ENCODE measurements at places on chromosomes 7 and 10.

DNA sequence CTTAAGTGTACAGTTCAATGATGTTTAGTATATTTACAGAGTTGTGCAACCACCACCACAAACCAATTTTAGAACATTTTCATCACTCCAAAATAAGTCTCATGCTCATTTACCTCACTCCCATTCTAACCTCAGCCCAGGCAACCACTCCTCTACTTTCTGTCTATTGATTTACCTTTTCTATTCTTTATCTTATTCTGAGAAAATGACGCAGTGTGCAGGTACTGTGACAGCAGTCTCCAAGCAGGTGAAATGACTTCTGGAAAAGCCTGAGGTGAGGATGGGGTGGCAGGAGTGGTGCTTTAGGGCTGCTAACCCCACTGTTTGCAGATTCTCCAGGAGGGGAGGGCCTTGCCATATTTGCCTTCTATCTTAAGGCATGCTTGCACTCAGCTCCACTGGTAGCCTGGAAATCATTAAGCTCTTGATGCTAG is 39.5 kb downstream of the GARS1 start:
- DNase-seq: no peak

DNA sequence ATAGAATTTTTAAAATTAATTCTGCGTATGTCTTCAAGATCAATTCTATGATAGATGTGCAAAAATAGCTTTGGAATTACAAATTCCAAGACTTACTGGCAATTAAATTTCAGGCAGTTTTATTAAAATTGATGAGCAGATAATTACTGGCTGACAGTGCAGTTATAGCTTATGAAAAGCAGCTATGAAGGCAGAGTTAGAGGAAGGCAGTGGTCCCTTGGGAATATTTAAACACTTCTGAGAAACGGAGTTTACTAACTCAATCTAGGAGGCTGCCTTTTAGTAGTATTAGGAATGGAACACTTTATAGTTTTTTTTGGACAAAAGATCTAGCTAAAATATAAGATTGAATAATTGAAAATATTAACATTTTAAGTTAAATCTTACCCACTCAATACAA is 70.8 kb downstream of the CFTR start:
- DNase-seq: no peak

DNA sequence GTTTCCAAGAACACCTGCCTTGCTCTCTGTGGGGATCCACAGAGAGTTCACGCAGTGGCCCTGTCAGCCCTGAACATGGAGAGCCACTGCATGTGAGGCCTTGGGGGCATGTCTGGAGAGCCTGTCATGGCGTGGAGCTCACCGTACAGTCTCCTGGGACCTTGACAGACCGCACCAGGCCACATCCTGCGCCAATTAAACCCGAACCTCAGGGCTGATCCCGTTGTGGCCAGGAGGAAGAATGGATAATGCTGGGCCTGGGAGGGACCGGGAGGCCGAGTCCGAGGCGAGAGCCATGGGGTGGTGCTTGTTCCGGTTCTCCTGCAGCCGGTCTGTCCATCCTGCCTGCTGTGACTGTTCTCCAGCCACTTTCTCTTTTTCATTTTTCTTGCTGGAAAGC is 68.7 kb downstream of the DNAJB6 start:
- DNase-seq: no peak

GRCh38 chr7:99111591-99111990 is 32.3 kb downstream of the SMURF1 start:
- no peak for DNase-seq

DNA sequence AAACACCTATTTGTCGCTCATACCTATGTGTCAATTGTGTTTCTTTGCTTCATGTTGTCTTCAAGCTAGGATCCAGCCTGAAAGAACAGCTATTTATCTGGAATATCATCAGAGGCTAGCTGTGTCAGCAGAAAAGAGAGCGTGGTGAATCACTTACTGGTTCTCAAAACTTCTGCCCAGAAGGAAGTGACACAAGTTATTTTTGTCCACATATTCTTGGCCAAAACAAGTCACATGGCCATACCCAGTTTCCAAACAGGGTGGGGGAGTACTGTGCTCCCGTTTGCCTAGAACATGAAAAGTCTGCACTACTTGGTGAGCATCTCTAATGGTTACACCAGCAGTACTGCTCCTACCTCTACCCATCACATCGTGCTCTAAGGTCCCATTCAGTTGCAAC is 160.9 kb upstream of the CSTF2T start:
- DNase-seq: peak; percentile 18

DNA sequence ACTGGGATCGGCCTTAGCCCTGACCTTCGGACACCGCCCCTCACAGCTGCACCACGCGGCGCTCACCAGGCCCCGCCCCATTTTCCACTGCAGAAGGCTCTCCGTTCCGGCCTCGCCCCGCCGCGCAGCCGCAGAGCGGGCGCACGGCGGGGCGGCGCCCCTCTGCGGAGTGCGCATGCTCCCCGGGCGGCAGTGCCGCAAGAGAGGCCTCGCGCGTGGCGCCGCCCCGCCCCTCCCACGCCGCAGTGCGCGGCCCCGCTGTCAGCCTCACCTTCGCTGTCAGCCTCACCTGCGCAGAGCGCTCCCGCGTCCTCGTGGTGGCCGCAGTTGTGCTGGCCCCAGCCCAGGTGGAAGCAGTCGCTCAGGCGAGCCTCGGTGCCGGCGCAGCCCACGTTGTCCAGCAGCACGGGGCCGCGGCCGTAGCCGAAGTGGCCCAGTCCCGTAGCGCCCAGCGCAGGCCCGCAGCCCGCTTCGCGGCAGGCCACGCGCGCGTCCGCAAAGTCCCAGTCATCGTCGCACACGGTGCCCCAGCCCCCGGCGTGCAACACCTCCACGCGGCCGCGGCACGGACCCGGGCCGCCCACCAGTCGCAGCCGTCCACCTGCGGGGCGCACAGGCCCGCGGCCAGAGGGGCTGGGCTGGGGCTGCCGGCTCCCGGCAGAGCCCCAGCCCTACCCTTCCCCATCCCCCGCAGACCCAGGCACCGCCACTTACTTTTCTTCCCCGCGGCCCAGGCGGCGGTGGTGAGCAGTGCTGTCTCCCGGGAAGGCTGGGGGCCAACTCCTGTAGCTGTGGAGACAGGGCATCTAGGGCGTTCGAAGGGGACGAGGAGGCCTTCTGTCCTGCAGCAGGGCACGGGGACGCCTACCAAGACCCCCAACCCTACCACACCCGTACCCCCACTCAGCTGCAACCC is 16.1 kb downstream of the SSC4D start:
- DNase-seq: peak; percentile 93

- DNase-seq: no peak
These were observed 9.8 kb downstream of the ALOX5 start for GRCh38 chr10:45383682-45384330.

DNA sequence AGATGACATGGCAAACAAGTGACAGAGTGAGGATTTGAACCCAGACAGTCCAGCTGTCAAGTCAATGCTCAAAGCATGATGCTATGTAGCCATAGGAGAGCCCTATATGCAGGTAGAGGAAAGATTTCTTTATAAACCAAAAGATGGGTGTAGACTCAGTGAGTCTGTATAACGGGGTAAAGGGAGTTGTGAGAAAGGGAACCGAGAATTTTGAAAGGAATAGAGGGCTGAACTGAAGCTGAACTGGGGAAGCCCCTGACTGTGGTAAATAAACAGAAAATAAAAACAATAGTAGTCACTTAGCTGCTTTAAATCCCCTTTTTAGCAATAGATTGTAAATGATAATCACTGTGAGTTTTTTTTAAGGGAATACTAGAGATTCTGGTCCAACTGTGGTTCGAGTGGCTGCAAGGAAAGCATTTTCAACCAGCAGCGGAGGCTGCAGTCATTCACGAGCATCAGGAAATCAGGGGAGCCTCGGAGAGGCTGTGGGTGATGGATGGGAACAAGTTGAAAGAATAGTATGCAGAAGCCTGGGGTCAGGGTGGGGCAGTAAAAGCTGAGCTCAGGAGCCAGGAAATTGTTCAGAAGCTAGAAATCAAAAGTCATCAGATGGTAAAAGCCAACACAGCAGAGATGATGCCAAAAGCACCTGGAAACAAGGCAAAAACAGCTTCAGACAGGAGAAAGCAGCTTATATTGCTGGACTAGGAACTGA is 393.5 kb downstream of the GFRA1 start:
- no peak for DNase-seq

DNA sequence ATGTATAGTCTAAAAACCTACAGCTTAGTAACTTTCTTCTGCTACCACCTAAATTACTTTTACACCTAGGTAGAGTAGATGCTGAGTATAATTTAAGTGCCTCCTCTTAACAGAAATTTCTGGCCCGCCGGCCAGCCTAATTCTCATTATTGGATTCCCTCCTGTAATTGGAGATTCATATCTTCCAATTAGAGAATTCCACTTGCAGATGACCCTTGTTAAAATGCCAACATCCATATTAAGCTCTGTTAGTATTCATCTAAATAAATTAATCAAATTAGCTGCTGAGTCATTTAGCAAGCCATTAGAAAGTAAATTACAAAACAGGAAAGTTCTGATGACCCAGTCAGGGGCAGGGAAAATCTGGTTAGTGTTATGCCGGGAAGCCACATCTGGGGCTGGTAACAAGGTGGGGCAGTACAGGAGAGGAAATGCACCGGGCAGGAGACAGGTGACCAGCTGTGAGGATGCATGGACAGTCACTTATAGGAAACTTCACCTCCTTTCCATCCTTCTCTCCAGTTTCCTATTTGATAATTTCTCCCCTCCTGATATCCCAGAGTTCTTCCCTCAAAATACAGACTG is 82.8 kb downstream of the ORC5 start:
- DNase-seq: no peak

- no peak for DNase-seq
These were observed 533 bp upstream of the NKX6-2 start for GRCh38 chr10:132786476-132786883.

DNA sequence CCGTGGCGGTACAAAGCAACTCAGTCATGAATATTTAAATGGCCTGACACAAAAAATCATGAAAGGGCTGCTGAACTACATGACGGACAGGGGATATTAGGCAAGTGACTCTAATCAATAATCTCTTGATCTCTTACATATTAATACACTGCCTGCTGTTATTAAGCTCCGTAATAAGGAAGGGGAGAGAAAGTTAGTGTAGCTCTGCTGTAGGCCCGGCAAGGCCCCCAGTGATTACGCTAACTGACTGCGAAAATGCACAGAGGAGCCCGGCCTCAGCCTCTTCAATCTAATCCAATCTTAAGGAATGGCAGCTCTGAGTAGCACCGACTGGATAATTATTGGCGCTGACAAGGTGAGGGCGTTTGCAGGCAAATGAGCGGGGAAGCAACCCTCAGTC is 583.5 kb upstream of the MKI67 start:
- no peak for DNase-seq

GRCh38 chr10:550665-551372 is 138.6 kb downstream of the DIP2C start:
- DNase-seq: no peak

DNA sequence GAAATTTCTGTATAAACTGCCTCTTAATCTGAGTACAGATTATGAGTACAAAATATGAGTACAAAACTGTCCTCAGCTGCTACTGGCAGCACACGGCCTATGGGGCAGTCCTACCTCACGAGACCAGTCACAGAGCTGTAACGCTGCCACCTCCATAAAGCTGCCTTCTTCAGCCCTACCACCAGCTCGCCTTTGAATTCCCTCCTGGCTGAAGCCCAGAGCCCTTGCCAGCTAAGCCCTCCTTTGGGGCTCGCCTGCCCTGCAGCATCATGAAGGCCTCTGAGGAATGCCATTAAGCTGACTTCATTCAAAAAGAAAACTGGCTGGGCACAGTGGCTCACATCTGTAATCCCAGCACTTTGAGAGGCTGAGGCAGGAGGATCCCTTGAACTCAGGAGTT is 180.0 kb upstream of the SH2B2 start:
- no peak for DNase-seq

DNA sequence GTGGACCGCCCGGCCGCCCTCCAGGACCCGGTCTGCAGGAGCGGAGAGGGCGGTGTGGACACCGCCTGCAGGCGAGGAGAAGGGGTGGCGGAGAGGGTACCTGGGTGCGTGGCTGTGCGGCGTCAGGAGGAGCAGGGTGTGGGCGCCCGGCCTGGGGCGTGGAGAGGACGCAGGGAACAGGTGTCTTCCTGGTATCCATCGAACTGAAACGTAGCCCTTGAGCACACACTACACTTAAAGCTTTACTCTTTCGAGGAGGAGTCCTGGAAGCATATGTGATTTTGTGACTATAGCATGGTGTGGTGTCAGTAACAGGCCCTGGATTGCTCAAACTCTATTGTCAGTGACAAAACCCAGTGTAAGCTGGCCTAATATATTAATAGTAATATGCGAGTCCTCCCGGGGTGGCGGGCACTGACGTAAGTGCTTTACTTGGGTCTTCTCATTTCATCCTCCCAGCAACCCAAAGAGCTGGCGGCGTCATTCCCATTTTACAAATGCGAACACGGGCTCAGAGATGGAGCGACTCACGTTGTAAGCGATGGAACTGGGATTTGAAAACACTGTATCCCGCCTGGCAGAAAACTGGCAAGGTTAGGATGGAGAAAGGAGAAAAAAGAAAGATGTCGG is 508 bp upstream of the TECPR1 start:
- DNase-seq: no peak

- DNase-seq: no peak
These were observed 191.4 kb downstream of the FAM107B start for GRCh38 chr10:14583252-14583651.

DNA sequence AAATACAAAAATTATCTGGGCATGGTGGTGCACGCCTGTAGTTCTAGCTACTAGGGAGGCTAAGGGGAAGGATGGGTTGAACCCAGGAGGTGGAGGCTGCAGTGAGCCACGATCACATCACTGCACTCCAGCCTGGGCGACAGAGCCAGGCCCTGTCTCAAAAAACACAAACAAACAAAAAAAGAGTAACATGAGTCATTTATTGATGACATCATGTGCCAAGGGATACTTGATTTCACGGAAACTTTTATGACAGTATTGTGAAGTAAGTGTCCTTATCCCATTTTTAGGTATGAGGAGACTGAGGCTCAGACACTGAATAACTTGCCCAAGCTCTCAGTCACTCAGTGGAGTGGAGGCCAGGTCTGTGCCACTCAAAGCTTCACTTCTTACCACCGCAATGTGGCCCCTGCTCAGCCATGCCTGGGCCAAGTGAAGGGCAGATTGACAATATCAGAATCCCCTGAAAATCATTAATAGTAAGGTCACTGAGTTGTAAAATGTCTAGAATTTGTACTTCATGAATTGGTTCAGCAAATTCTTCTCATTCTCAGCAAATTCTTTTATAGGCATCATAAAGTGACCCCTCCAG is 36.5 kb downstream of the EMX2 start:
- no peak for DNase-seq

GRCh38 chr10:90977855-90978486 is 57.1 kb upstream of the ANKRD1 start:
- DNase-seq: no peak

DNA sequence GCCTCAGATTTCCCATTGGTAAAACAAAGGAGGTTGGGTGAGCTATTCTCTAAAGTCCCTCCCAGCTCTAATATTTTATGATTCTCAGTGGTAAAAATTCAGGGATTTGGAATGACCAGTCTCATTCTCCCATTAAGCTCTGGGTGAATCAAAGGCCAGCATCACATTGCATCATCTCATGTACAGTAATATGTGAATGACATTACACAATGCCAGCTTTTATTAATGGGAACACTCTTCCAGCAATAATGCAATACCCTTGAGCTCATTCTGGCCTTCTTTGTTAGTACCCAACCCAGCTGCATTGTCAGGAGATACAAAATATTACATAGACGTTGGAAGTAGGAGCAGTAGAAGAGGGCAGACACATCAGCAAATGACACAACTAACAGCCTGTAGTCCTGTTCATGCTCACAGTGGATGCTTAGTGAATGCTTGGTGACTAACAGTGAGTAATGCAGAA is 100.0 kb upstream of the EGR2 start:
- DNase-seq: no peak

Measured in mucosa of gallbladder (tissue), 1 donor.